ENCODE measurements at places on chromosomes 7 and 10. TPM values are rescaled to one million over a fixed set of nuclear protein-coding genes. Genes with fewer than 3 reads are reported as not detected.

DNA sequence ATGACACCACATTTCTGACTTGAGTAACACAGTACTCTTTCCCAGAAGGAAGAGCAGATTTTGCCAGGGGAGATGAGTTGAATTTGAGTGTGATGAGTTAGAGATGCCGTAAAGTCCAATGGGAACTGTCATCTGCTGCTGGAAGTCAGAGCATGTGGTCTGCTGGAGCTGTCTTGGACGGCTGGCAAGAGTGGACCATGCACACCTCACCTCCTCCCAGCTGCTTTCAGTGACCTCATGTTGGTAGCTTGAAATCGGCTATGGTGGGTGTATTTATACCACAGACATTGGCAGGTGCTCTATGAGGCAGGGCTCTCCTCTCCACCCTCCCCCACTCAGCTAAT, 82.3 kb downstream of the COL13A1 start:
- no peak overlapping the region for H3K4me3 ChIP-seq
- H3K27ac ChIP-seq, result no peak overlapping the region
- no peaks in the 10 kb centered on the region for H3K27me3 ChIP-seq
- no peak for DNase-seq
- no peaks in the 10 kb centered on the region for H3K36me3 ChIP-seq
- H3K4me1 ChIP-seq, result no peaks in the 10 kb centered on the region

The AOAH gene
- 4.9 TPM for total RNA-seq

The ANK3 gene
- 41.0 TPM for total RNA-seq

DNA sequence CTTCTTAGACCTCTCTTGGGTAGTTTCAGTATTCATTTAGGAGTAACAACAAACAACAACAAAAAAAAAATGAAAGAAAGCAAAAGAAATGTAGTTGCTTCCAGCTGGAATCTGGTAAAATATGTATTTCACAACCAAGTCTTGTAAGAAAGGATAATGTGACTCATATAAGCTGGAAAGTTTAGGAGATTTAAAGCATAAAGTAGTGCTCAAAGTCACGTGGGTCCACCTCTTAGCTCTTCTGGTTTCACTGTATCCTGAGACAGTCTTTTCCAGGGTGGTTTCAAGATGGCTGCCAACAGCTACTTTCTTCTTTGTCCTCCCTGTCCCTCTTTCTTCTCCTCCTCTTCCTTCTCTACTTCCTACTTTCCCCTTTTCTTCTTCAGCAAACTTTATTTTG, 69.5 kb upstream of the CDK13 start:
- H3K4me1 ChIP-seq, result no peaks in the 10 kb centered on the region
- H3K36me3 ChIP-seq, result no peaks in the 10 kb centered on the region
- DNase-seq, result no peak
- no peak overlapping the region for H3K27ac ChIP-seq

DNA sequence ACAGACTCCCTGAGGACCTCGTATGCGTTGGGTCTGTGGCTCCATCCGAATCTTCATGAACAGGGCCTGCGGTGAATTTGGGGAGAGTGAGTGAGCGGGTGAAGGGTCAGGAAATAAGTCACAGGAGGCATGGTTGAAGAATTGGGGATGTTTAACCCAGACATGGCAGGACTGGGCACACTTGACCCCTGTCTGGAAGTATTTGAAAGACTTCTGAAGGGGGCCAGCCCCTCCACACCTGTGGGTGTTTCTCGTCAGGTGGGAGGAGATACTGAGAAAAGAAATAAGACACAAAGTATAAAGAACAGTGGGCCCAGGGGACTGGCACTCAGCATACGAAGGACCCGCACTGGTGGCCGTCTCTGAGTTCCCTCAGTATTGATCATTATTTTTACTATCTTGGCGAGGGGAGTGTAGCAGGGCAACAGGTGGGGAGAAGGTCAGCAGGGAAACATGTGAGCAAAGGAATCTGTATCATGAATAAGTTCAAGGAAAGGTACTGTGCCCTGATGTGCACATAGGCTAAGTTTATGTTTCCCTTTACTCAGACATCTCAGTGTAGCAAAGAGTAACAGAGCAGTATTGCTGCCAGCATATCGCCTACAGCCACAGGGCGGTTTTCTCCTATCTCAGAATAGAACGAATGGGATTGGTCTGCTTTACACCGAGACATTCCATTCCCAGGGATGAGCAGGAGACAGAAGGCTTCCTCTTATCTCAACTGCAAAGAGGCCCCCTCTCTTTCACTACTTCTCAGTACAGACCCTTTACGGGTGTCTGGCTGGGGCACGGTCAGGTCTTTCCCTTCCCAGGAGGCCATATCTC, 38.2 kb upstream of the PFKFB3 start:
- H3K4me1 ChIP-seq, result peaks cover 37% of the 10 kb centered on the region
- peak overlapping the region; percentile 96 for H3K27ac ChIP-seq
- DNase-seq, result no peak
- no peaks in the 10 kb centered on the region for H3K27me3 ChIP-seq
- H3K36me3 ChIP-seq, result no peaks in the 10 kb centered on the region
- peak overlapping the region; percentile 69 for H3K4me3 ChIP-seq

DNA sequence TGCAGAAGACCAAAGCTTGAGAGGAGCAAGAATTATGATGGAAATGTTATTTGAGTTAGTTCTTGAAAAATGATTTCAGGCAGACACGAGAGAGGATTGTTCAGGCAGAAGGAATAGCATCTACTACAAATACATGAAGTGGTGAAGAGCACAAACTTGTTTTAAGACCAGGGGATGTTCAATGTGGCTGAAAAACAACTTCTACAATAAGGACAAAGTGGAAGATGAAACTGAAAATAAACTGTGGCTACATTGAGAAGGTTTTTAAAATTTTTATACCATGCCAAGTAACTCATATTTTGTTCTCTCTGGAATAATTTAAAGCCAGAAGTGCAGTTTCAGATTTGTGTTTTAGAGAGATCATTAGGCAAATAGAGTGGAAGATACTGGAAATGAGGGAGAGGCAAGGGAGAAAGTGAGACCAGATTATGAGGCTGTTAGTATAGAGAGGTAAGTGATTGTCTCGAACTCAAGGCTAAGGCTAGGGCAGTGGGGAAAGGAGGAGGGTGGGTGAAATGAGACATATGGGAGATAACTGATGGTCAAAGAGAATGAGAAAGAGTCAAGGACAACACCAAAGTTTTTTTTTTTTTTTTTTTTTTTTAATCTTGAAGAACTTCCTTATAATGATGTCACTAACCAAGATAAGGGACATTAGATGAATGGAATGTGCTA, 115.4 kb downstream of the MDFIC start:
- H3K4me3 ChIP-seq, result no peak overlapping the region
- no peak overlapping the region for H3K27ac ChIP-seq
- H3K36me3 ChIP-seq, result no peaks in the 10 kb centered on the region

GRCh38 chr10:21406595-21407193, 118.8 kb downstream of the SKIDA1 start:
- no peak overlapping the region for H3K4me3 ChIP-seq
- no peaks in the 10 kb centered on the region for H3K36me3 ChIP-seq
- no peak overlapping the region for H3K27ac ChIP-seq
- no peaks in the 10 kb centered on the region for H3K27me3 ChIP-seq
- no peaks in the 10 kb centered on the region for H3K4me1 ChIP-seq
- no peak for DNase-seq

- peaks cover 28% of the 10 kb centered on the region for H3K4me1 ChIP-seq
- no peak for DNase-seq
- no peaks in the 10 kb centered on the region for H3K27me3 ChIP-seq
Measured at GRCh38 chr7:101140746-101141382, 13.4 kb upstream of the AP1S1 start.

The KCNIP2 gene
- 1.8 TPM for total RNA-seq

The OR13A1 gene
- not detected for total RNA-seq

GRCh38 chr10:79454259-79454658, 8.8 kb upstream of the ZCCHC24 start:
- H3K4me3 ChIP-seq, result no peak overlapping the region
- no peaks in the 10 kb centered on the region for H3K27me3 ChIP-seq
- H3K36me3 ChIP-seq, result no peaks in the 10 kb centered on the region
- H3K27ac ChIP-seq, result no peak overlapping the region
- no peak for DNase-seq

- H3K36me3 ChIP-seq, result no peaks in the 10 kb centered on the region
- H3K27me3 ChIP-seq, result no peaks in the 10 kb centered on the region
- peaks cover 20% of the 10 kb centered on the region for H3K4me1 ChIP-seq
- H3K27ac ChIP-seq, result no peak overlapping the region
- no peak overlapping the region for H3K4me3 ChIP-seq
- peak; percentile 44 for DNase-seq
Measured at GRCh38 chr7:73715648-73716317, 3.7 kb downstream of the STX1A start.

DNA sequence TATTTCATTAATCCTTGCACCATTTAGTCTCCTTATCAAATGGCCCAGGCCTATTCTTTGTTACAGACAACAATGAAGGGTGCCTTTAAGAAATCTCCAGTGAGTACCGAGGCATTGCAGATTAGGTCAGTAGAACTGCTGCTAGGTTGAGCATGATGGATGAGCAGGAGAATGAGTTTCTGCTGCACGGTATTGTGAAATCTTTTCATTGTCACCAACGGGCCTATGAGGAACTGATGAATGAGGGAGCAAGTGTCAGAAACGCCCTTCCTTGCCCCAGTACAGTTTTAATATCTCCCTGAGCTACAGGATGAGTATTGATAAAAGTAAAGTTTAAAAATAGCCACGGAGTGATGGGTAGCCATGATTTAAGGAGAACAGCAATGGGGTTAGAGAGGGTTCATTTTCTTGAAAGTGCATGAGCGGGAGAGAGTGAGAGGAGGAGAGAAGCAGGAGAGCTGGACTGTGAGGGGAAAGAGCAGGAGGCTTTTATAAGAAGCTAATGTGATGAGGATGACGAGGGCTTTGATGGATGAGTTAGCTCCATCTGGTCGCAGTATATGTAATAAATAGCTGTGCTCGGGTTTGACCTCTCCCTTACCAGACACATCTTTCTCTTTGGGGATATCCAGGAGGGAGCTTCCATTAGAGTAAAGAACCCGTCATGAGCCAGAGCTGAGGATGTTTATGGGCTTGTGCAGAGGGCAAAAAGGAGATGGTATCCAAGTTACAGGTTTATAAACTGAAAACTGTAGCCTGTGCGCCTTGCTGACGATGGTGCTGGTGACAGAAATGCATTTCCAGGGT, 526.1 kb downstream of the LRMDA start:
- H3K27ac ChIP-seq, result no peak overlapping the region
- DNase-seq, result no peak
- H3K27me3 ChIP-seq, result no peaks in the 10 kb centered on the region
- H3K4me3 ChIP-seq, result no peak overlapping the region

The GNG11 gene
- 11.4 TPM for total RNA-seq

- no peak overlapping the region for H3K27ac ChIP-seq
- H3K4me3 ChIP-seq, result no peak overlapping the region
- no peak for DNase-seq
- no peaks in the 10 kb centered on the region for H3K36me3 ChIP-seq
- H3K4me1 ChIP-seq, result peaks cover 25% of the 10 kb centered on the region
- H3K27me3 ChIP-seq, result no peaks in the 10 kb centered on the region
Measured at GRCh38 chr10:113423981-113424721, 128.7 kb upstream of the HABP2 start.

DNA sequence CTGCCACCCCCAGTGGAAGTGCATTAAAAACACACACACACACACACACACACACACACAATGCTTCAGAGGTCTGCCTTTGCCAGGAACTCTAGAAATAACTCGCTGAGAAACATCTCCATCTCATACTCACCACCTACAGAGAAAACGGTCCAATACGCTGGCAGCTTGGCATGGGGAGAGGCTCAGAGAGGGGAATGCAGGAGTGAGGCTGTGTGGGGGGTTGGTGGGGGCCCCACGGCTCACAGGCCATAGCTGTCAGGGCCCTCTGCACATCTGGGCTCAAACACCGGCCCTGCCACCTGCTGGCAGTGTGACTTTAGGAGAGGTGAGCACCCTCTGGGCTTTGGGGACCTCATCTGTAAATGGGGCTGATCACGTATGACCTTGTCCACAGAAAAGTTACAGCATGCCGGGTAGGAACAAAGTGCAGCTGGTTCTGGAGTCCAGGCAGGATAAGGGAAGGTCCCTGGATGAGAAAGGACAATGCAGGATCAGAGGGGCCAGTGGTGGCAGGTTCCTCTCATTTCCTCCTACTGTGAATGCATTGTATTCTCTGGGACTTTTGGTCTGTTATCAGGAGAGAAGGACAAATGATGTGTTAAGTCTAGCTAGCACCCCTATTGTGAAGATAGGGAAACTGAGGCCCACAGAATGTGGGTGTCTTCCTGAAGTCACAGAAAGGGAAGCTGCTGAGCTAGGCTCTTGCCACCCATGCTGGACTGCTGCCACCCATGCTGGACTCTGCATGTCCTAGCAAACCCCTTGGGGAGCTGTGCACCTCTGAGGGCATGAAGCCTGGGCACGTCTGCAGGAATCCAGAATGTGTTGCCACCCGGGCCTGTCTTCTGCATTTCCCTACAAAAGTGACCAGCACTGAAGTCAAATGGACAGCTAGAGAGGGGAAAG, 404.6 kb downstream of the RPS24 start:
- no peak overlapping the region for H3K27ac ChIP-seq
- no peak for DNase-seq
- no peak overlapping the region for H3K4me3 ChIP-seq
- no peaks in the 10 kb centered on the region for H3K36me3 ChIP-seq
- H3K27me3 ChIP-seq, result no peaks in the 10 kb centered on the region

- no peaks in the 10 kb centered on the region for H3K36me3 ChIP-seq
- no peak overlapping the region for H3K4me3 ChIP-seq
- no peaks in the 10 kb centered on the region for H3K4me1 ChIP-seq
- H3K27ac ChIP-seq, result no peak overlapping the region
- no peaks in the 10 kb centered on the region for H3K27me3 ChIP-seq
Measured at GRCh38 chr10:102195296-102195870, 30.7 kb upstream of the ELOVL3 start.

The UROS gene
- total RNA-seq, result 31.4 TPM

DNA sequence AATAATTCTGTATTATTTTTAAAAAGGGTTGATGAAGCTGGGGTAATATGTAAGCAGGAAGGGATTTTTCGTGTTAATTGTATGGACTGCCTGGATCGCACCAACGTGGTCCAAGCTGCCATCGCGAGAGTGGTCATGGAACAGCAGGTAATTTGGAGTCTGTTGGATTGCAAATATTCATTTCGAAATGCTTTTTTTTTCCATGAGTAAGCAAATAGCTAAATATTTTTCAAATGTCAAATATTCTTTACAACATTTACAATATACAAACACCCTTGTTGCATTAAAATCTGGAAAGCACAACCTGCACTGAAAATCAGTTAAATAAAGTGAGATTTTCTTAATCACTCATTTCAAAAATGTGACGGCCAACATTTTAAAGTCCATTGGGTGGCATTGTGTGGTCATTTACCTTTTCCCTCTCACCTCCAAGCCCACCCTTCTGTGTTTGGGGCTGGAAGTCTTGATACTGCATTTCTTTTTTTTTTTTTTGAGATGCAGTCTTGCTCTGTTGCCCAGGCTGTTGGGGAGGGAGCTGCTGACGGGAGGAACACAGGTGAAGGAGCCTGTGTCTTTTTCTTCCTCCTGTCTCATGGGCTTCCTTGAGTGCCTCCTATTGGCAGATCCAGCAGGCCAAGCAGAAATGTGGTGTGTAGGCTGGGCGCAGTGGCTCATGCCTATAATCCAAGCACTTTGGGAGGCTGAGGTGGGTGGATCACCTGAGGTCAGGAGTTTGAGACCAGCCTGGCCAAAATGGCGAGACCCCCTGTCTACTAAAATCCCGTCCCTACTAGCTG, 66.1 kb downstream of the MCMBP start:
- H3K27ac ChIP-seq, result no peak overlapping the region
- no peaks in the 10 kb centered on the region for H3K27me3 ChIP-seq
- DNase-seq, result no peak

The ACTA2 gene
- total RNA-seq, result 41.5 TPM

The CDC14C gene
- total RNA-seq, result not detected

All from body of pancreas (tissue), 4 donors.